ENCODE measurements at places on chromosomes 6 and 20. TPM values are rescaled to one million over a fixed set of nuclear protein-coding genes. Genes with fewer than 3 reads are reported as not detected.

DNA sequence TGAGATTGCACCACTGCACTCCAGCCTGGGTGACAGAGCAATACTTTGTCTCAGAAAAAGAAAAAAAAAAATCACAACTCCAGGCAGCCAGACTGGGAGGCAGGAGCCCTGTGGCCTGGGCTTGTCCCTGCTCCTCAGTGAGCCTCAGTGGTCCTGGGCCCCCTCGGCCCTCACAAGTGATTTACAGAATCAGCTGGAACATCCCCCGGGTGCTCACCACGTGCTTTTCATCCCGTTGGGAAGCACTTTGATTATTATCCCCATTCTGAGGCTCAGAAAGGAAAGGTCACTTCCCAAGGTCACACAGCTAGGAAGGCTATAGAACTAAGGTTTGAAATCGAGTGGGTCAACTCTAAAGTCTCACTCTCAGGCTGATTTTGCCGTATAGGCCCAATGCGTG, 43.1 kb upstream of the TLDC2 start:
- no peak for DNase-seq

- DNase-seq = no peak
Observed at GRCh38 chr20:35968930-35969329, 540 bp downstream of the CNBD2 start.

- peak; percentile 84 for DNase-seq
Observed at GRCh38 chr6:19851241-19852089, 14.3 kb downstream of the ID4 start.

DNA sequence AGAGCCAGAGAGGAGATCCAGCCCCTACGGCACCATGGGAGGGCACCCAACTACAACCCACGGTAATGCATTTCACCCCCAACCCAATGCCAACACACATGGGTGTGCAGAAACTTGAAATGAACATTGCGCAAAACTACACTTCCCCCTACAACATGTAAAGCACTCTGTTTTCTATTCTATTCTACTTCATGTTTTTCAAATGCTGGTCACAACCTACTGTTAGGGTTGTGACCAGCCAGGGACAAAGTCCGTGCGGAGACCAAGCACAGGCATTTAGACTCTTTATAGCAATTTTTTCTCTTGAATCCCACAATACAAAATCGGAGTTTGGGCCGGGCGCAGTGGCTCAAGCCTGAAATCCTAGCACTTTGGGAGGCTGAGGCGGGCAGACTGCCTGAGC, 90.6 kb downstream of the MRPL14 start:
- no peak for DNase-seq

GRCh38 chr6:144634371-144634770, 349.2 kb downstream of the UTRN start:
- no peak for DNase-seq

- no peak for DNase-seq
Observed at GRCh38 chr6:110034667-110035036, 56.5 kb downstream of the GPR6 start.

GRCh38 chr6:26477426-26477825, 19.7 kb downstream of the BTN2A1 start:
- DNase-seq = no peak

The HLA-DOB gene
- 0.36 TPM for total RNA-seq

GRCh38 chr6:158801655-158802294, 17.4 kb downstream of the EZR start:
- no peak for DNase-seq

GRCh38 chr20:58635279-58635665, 15.8 kb upstream of the STX16 start:
- no peak for DNase-seq

The DDO gene
- 0.18 TPM for total RNA-seq

DNA sequence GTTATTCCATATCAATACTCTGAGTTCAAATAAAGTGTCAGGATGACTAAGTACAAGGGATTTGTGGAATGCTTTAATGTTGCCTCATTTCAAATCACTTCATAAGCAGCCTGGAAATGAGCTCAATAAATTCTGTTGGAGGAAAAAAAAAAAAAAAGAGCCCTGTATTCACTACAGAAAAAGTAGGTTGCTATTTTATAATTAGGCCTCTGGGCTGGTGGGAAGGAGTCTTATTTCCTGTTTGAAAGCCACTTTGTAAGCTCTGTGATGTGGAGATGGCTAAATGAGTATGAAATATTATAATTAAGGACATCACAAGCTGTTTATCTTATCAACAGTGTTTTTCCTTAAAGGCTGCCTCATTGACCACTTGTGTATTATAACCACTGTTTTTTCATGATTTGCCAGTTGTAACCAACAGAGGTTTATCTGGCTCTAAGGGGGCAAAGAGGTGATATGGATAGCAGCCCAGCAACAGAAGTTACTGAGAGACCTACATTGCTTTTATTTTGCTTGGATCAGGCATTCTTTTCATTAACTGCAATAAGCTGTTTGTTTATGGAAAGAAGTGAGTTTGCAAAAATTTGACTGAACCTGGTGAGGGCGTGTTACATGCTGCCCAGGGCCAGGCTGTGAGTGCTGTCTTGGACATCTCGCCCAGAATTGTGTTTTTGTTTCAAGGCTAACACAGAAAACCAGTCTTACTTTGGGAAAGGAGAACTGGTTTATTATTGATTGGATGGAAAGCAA, 563.3 kb upstream of the MAP3K7 start:
- DNase-seq = no peak

The BHLHE23 gene
- total RNA-seq = not detected

DNA sequence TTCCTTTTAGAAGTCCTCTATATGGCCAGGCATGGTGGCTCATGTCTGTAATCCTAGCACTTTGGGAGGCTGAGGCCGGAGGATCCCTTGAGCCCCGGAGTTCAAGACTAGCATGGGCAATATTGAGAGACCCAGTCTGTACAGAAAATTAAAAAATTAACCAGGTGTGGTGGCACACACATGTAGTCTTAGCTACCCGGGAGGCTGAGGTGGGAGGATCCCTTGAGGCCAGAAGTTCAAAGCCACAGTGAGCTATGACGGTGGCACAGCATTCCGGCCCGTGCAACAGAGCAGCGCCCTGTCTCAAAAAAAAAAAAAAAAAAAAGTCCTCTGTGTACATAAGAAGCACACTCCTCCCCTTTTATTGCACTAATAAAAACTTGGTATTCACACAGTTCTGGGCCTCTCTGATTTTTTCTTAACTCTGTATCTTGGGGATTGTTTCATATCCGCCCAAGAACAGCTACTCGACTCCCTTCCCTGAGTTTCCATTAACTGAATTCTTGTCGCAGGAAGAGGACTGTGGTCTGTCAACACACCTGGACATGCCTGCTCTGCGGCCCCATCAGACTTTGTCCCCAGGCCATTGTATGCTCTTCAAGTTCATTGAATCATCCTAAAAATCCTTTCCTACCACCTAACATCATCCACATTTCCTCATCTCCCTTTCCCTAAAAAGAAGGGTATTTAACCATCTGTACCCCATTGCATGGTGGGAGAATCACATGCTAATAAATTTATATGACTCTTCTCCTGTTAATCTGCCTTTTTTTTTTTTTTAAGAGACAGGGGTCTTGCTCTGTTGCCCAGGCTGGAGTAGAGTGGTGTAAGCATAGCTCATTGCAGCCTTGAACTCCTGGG, 25.9 kb upstream of the PPP1R3G start:
- no peak for DNase-seq

DNA sequence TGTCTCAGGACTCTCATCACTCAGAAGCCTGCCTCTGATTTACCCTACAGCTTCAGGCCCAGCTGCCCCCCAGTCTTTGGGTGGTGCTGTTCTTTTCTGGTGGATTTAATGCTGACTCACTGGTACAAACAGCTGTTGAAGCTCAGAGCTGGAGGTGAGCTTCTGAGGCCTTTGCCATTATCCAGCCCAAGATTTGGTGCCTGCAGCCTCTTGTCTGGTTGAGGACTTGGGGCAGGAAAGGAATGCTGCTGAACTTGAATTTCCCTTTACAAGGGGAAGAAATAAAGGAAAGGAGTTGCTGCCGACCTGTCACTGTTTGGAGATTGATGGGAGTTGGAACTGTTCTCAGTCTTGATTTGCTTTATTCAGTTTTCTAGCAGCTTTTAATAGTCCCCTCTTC, 19.8 kb downstream of the ABCF1 start:
- DNase-seq = peak; percentile 72

The LY6G6D gene
- total RNA-seq = not detected

- peak; percentile 12 for DNase-seq
Observed at GRCh38 chr20:49899541-49900383, 15.6 kb downstream of the SPATA2 start.

- DNase-seq = no peak
Observed at GRCh38 chr20:48603116-48603818, 224.5 kb downstream of the PREX1 start.

DNA sequence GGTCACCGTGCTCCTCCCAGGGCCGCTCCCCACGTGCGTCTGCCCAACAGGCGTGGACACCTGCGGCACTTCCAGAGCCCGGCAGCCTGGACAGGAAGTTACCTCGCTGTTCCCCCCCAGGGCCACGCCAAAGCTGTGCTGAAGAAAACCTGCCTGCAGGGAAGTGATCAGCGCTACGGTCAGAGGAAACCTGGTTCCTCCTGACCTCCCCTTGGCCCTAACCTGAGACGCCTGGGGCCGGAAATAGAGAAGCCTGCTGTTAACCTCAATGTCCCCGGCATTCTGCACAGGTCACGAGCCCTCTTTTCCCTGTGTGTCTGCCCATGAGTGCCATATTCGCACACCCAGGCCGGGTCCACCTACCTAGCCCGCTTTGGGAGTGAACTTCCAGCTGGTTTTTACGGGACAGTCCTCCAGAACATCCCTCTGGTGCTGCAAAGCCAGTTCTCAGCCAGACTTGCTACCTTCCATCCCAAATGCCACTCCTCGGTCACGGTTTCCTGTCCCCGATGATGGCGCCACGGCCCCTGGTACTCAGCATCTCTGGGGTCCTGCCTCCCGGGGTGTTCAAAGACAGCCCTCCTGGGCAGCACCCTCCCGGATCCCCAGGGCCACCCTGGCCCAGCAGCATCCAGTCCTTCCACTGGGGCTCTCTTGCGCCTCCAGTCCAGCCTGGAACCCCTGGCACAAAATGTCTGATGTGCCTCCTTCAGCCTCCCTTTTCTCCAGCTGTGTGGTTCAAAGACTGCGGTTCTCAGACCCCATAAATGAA, 12.0 kb upstream of the IRF4 start:
- no peak for DNase-seq

DNA sequence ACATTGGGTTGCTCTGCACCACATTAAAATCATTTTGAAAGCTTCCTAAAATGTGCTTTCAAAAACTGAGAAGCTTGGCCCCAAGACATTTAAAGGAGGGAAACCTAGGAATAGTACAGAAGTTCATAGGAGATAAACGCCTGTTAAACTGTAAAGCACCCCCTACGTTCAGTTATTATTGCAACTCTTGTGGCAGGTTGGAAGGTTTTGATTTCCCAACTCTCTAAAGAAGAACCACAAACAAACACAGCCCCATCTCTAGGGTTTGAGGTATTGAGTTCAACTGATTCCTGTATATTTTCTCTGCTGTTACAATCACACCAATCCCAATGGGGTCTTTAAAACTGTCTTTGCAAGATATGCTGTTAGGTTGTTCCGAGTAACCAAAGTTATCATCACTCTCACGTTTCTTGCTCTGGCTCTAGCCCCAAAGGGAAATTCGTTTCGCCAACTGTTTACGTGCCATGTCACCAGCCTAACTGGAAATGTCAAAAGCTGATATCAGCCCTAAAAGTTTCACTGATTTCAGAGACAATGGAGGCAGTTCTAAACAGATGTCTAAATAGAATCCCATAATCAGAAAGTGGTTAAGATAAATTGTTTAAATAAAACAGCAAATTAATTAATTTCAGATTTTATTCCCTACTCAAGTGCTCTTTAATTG, 12.1 kb downstream of the TFAP2A start:
- DNase-seq = no peak

DNA sequence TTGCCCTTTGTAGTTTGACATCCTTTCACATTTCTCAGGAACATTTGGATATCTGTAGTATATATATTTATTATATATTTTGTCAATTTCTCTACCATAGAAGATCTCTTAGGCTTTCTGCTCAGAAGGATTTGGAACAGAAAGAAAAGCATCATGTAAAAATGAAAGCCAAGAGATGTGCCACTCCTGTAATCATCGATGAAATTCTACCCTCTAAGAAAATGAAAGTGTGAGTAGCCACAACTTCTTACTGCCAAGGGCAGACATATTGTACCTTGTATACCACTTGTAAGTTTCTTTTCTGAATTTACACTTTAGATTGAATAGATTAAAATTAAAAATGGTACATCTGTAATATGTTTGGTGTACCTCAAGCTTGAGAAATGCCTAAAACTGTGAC, 31.2 kb downstream of the TPX2 start:
- DNase-seq = no peak

GRCh38 chr20:63051911-63052310, 45.1 kb upstream of the BHLHE23 start:
- no peak for DNase-seq

DNA sequence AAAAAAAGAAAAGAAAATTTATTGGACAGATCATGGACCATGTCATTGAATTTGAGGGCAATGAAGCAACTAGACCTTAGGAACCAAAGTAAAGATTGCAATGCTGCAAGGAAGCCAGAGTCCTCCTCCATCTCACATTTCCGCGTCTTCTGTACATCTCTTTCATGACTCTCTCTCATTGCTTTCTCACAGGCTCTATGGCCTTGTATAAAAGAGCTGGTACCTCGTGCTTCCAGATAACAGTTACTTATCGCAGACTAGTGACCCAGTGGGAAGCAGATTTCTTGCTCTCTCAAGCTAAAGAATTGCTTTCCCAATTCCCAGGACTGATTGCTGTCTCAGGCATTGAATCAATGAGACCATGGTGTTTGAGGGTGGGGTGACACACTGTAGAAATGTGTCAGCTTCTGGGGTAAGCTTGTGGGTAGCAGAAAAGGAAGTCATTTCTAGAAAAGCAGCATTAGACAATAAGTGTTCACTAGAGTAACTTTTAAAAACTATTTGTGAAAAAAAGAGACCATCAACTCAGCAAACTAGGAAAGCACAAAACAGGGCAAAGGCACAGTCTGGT, 635.3 kb downstream of the UTRN start:
- no peak for DNase-seq

GRCh38 chr6:79513111-79513510, 24.1 kb downstream of the LCA5 start:
- DNase-seq = no peak

- DNase-seq = peak; percentile 19
Observed at GRCh38 chr6:11324453-11325015, 92.1 kb upstream of the NEDD9 start.

GRCh38 chr6:106547601-106548453, 81.5 kb downstream of the RTN4IP1 start:
- DNase-seq = peak; percentile 85

- no peak for DNase-seq
Observed at GRCh38 chr20:19397666-19398065, 185.2 kb downstream of the SLC24A3 start.
